PC-3 (cell line): ENCODE measurements at places on chromosomes 16 and 17. TPM values are rescaled to one million over a fixed set of nuclear protein-coding genes. Genes with fewer than 3 reads are reported as not detected.

DNA sequence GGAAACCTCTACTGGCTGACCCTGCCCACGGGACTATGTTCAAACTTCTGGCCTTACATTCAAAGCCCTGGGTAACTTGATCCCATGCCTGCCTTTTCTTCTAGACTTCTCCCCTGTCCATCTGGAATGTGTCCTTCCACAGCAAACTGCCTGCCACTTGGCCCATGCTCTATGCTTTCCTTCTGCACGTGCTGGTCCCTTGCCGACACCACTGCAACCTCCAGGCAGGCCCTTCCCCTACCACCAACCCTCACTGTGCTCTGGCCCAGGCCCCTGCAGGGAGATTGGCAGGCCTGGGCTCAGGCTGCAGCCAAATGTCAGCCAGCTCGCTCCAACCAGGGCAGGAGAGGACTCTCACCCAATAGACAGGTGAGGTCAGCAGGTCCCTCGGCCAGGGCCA lies 11.0 kb downstream of the HSD11B2 start:
- H3K27me3 ChIP-seq: no peaks in the 10 kb centered on the region
- H3K27ac ChIP-seq: no peak overlapping the region
- no peak for DNase-seq
- H3K36me3 ChIP-seq: no peaks in the 10 kb centered on the region

DNA sequence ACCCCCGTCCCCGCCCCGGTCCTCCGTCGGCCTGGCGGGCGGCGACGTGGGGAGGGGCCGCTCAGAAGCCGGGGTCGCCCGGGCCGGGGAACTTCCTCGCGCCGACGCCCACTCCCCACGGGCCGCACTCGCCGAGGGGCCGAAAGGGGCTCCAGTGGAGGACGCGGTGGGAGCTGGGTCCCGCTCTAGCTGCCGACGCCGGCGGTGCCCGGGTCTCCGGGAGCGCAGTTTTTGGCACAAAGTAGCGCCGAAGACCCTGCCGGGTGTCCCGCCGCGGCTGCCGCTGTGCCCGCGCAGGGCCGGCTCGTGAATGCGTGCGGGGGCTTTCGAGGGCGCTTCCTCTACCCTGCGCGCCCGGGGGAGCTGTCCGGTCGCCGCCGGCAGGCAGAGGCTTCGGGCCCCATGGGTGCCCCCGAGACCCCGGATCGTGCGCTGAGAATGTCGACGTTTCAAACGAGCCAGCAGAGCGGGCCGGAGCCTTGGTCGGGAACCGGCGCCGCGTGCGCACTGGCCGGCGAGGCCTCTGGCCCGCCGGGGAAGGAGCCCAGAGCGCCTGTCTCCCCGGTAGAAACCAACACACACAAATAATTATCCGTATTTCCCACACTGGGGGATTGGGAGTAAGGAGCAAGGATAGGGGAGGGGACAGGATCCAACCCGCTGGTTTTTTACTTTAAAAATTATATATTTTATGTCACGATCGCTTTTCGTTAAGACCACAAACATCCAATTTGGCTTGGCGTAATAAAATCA lies 46.6 kb upstream of the SLC38A10 start:
- H3K4me1 ChIP-seq: peaks cover 39% of the 10 kb centered on the region
- peak overlapping the region; percentile 79 for H3K4me3 ChIP-seq
- peak overlapping the region; percentile 86 for H3K27ac ChIP-seq
- no peaks in the 10 kb centered on the region for H3K36me3 ChIP-seq
- H3K27me3 ChIP-seq: no peaks in the 10 kb centered on the region

- H3K27me3 ChIP-seq: no peaks in the 10 kb centered on the region
- H3K4me3 ChIP-seq: no peak overlapping the region
- H3K4me1 ChIP-seq: peaks cover 14% of the 10 kb centered on the region
- peak; percentile 63 for DNase-seq
- H3K27ac ChIP-seq: no peak overlapping the region
Measured at GRCh38 chr16:24834459-24835335, 11.1 kb upstream of the SLC5A11 start.

- H3K4me3 ChIP-seq: no peak overlapping the region
- no peak for DNase-seq
- H3K27ac ChIP-seq: no peak overlapping the region
Measured at GRCh38 chr17:63973247-63973646, 529 bp upstream of the SCN4A start.

- DNase-seq: peak; percentile 75
- H3K27ac ChIP-seq: no peak within 1 kb of the TSS
- no peaks in the 10 kb centered on the region for H3K36me3 ChIP-seq
- no peaks in the 10 kb centered on the region for H3K27me3 ChIP-seq
- H3K4me1 ChIP-seq: peaks cover 7% of the 10 kb centered on the region
Measured at GRCh38 chr16:75116081-75116910, at the start of gene LDHD. LDHD (minus strand) TSS chr16:75116780; CDS start chr16:75116720, 60 bp downstream.

DNA sequence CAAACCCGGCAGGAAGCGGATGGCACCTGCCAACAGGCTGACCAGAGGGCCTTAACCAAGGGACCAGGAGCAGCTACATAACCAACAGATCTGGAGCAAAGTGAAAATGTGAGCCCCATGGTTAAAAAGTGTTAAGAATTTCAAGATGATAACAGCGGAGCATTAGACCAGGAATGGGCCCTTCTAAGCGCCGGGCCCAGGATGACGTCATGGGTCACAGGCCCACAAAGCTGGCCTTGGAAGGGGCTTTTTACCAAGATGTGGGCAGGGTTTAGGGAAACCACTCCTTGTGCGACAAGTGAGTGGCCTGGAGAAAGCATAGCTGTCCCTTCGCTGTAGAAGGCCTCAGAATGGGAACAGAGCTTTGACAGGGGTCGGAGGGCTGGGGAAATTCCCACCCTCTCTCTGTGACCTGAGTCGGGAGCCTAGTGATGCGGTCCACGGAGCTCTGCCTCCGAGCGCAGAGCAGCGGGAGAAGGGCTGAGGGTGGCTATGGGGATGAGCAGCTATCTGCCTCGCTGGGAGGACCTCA lies 84.4 kb upstream of the RPL38 start:
- no peak for DNase-seq
- H3K27ac ChIP-seq: no peak overlapping the region
- peaks cover 70% of the 10 kb centered on the region for H3K27me3 ChIP-seq
- no peaks in the 10 kb centered on the region for H3K36me3 ChIP-seq

- peaks cover 99% of the 10 kb centered on the region for H3K27me3 ChIP-seq
- no peak for DNase-seq
- H3K36me3 ChIP-seq: no peaks in the 10 kb centered on the region
- no peaks in the 10 kb centered on the region for H3K4me1 ChIP-seq
Measured at GRCh38 chr17:79415365-79415764, 195.5 kb downstream of the RBFOX3 start.

DNA sequence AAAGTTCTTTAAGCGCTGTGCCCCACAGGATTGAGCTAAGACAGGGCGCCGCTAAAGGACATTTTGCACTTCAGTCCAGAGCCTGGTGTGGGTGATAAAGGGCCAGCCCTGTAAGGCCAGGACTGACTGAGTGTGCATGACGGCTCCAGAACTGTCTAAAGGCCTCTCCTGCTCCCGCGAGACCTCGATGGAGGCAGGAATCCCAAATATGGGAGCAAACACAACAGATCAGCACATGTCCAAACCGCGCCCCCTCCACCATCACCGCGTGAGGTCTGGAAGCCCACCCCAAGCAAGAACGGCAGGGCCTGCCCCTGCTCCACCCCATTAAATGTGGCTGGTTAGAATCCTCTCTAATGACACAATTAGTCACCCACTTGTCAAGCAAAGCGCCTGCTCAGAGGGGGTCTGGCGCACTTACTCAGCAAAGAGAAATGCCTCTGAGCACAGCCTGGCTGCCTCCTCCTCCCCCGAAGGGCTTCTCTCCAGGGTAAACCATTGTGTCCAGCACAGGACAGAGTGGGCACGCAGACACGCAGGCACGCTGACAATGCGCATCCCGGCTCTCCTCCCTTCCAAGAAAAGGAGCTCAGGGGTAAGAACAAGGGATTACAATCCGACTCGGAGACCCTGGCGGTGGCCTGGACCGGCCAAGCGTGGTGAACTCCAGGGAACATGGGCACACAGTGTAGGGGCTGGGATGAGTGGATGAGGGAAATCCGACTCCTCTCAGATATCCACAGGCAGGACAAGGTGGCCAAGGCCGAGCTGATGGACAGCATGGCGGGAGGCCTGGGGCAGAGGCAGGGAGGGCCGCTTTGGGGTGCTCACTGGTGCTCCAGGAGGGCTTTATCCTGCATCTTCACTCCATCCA lies 1.5 kb downstream of the MXRA7 start:
- H3K4me1 ChIP-seq: peaks cover 25% of the 10 kb centered on the region
- no peaks in the 10 kb centered on the region for H3K27me3 ChIP-seq
- DNase-seq: peak; percentile 88

DNA sequence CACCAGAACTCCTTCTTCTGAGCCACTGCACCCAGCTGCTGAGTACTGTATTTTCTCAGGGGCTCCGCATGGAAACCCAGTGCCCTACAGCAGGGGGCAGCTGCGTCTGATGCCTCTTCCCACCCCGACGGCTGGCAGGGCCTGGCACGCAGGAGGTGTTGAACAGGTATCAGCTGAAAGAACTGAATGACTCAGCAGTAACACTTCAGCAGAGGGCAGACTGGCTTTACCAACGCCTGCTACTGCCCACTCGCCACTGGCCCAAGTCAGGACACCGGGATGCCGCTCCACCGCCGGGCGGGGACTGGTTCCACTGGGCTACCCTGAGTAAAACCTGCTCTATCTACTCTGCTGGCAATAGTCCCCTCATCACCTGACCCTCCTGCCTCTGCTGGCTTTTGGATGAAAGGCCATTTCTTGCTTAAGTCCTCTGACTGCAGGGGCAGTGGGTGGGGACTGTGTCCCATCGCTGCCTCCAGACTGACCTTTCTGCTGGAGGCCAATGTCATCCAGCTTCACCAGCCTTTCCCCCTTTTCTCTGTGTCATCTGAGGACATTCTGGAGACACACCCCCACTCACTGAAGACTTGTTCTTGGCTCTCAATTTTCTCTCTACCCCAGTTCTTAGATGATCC lies 100.4 kb upstream of the FA2H start:
- no peaks in the 10 kb centered on the region for H3K4me1 ChIP-seq
- DNase-seq: no peak
- no peaks in the 10 kb centered on the region for H3K27me3 ChIP-seq
- no peak overlapping the region for H3K27ac ChIP-seq
- no peak overlapping the region for H3K4me3 ChIP-seq

SLC2A4 gene
- 0.29 TPM in 1 of 2 replicates, not detected in the other for total RNA-seq

NPTX1 gene
- 0.55 and 4.3 TPM in 2 replicates for total RNA-seq

DNA sequence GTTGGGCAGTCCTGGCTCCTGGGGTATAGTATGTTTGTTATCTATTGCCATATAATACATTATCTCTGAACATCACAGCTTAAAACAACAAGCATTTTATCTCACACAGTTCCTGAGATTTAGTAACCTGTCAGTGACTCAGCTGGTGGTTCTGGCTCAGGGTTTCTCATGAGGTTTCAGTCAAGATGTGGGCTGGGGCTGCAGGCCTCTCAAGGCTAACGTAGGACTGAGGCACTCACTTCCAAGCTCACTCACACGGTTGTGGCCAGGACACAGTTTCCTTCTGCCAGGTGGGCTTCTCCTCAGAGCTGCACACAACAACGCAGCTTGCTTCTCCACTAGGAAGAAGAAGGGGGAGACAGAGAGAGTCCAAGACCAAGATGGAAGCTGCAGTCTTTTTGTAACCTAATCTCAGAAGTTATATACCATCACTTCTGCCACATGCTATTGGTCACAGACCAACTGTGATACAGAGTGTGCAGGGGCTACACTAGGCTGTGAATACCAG lies 10.3 kb upstream of the MED13 start:
- no peak overlapping the region for H3K27ac ChIP-seq
- no peak for DNase-seq
- H3K4me3 ChIP-seq: no peak overlapping the region

GRCh38 chr17:51365090-51365489 lies 104.7 kb downstream of the UTP18 start:
- H3K36me3 ChIP-seq: no peaks in the 10 kb centered on the region
- peaks cover 10% of the 10 kb centered on the region; the same call in 1 of the 2 replicates for H3K4me1 ChIP-seq
- no peak for DNase-seq
- no peak overlapping the region for H3K27ac ChIP-seq
- H3K27me3 ChIP-seq: peaks cover 61% of the 10 kb centered on the region

EPOP gene
- 12.6 and 17.7 TPM in 2 replicates for total RNA-seq

DNA sequence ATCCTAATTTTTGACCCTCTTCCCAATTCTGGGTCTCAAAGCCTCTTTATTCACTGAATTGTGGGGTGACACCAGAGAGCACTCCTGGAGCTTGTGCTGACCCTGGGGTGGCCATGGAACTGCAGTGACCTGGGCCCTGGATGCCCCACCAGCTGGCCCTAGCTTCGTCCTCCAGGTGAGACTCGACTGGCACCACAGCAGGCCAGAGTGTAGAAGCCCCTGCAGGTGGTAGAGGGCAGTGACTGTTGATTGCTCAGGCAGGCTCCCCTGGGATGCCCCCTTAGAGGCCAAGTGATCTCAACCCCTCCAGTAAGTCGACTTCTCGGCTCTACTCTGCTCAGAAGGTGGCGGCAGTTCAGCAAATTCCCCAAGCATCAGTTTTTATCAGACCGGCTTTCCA lies 6.4 kb downstream of the FA2H start:
- H3K4me1 ChIP-seq: peaks cover 2% of the 10 kb centered on the region; the same call in 1 of the 2 replicates
- no peaks in the 10 kb centered on the region for H3K36me3 ChIP-seq
- no peaks in the 10 kb centered on the region for H3K27me3 ChIP-seq
- no peak for DNase-seq
- no peak overlapping the region for H3K27ac ChIP-seq

CDK3 gene
- total RNA-seq: 4.3 and 8.5 TPM in 2 replicates

ATPAF2 gene
- 34.7 and 40.5 TPM in 2 replicates for total RNA-seq

GRCh38 chr17:45086391-45086790 lies 25.3 kb downstream of the NMT1 start:
- H3K4me3 ChIP-seq: no peak overlapping the region
- DNase-seq: no peak
- H3K36me3 ChIP-seq: peaks cover 78% of the 10 kb centered on the region
- no peaks in the 10 kb centered on the region for H3K4me1 ChIP-seq
- no peaks in the 10 kb centered on the region for H3K27me3 ChIP-seq
- H3K27ac ChIP-seq: no peak overlapping the region

GRCh38 chr17:38703742-38704605 lies 1.1 kb upstream of the MLLT6 start:
- no peaks in the 10 kb centered on the region for H3K36me3 ChIP-seq
- H3K27ac ChIP-seq: peak overlapping the region; percentile 35; the same call in 1 of the 2 replicates
- peak; percentile 88 for DNase-seq
- H3K27me3 ChIP-seq: no peaks in the 10 kb centered on the region
- peak overlapping the region; percentile 92 for H3K4me3 ChIP-seq

GRCh38 chr17:63816669-63817068 lies 10.6 kb upstream of the PSMC5 start:
- no peaks in the 10 kb centered on the region for H3K4me1 ChIP-seq
- no peak overlapping the region for H3K4me3 ChIP-seq
- DNase-seq: no peak
- H3K27ac ChIP-seq: no peak overlapping the region

PHOSPHO1 gene
- total RNA-seq: 1.1 and 1.7 TPM in 2 replicates

CACNG1 gene
- total RNA-seq: not detected in 2 replicates

- H3K27me3 ChIP-seq: no peaks in the 10 kb centered on the region
- H3K27ac ChIP-seq: peak overlapping the region; percentile 97
- peaks cover 40% of the 10 kb centered on the region for H3K4me1 ChIP-seq
- DNase-seq: no peak
- H3K36me3 ChIP-seq: peaks cover 24% of the 10 kb centered on the region
Measured at GRCh38 chr17:41528959-41529353, 848 bp upstream of the KRT19 start.
